T-helper 2 cell (primary cell): ENCODE measurements at places on chromosomes 5 and 9.
A peak's percentile ranks its signal among the peaks of the same experiment; 100 is the strongest.

DNA sequence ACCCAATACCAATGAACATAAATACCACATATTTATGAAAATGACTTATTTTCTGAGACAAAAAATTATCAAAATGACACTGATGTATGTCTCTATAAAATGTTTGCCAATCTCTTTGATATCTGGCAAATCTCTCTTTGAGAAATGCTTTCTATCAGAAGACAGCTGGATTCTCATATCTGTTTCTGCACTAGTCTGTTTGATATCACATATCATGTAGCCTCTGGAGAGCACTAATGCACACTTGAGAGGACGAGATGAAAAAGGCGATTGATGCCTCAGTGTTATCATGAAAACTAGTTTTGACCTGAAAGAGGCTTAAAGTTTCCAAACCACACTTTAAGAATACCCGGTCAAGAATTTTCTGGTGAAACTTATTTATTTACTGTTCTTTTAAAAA, 29.1 kb upstream of the ANKRD55 start:
- DNase-seq: no peak

GRCh38 chr5:171633776-171634470, 151.7 kb upstream of the SMIM23 start:
- no peak for DNase-seq

- DNase-seq: no peak
Observed at GRCh38 chr5:125837866-125838265, 585.3 kb upstream of the GRAMD2B start.

- no peak for DNase-seq
Observed at GRCh38 chr5:10862085-10862484, 101.1 kb upstream of the DAP start.

DNA sequence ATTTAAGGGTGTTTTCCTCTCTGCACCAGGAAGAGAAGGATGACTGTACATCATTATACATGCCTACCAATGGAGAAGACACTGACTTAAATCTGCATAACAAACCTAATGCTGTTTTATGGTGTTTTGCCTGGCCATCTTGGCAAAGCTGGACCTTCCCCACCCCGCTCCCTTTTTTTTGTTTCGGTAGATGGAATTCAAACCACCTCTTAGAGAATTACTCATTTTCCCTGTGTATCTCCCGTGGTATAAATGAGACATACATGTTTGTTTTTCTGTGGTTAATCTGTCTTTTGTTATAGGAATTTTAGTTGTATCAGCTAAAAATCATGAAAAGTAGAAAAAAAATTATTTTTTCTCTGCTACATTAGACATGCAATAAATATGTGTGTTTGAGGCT, 28.8 kb downstream of the IL12B start:
- no peak for DNase-seq

DNA sequence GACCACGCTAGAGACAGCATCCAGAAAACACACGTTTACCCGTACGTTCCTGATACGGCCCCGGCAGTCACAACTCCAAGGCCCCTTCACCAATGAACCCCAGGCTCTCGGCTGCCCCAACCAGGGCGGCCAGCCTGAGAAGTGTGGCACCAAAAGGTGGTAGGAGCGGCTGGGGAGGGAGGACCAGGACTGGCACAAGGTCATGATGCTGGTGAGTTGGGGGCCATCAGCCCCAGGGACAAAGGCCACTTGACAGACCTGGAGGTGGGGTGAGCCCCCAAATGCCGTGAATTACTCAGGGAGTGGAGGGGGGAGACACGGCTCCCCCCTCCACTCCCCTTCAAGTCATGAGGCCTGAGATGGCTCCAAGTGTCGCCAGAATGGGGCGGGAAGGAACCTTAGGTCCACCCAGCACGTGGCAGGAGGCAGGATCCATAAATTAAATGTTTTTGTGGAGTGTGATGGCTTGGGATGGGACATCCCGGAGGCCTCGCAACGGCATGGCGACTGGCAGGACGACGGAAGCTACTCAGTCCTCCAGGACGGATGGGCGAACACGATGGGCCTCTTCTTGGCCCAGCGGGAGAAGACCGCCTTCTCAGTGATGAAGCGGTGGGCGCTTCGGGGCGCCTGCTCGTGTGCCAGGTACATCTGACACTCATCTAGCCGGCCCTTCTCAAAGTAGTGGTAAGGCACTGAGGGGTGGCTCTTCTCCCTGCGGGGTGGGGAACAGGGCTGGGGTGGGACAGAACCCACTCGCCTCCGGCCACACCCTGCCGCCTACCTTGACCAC, 8.7 kb upstream of the ST6GALNAC6 start:
- DNase-seq: no peak

GRCh38 chr5:179126506-179126991, 66.4 kb downstream of the ZNF354C start:
- no peak for DNase-seq

- peak; percentile 40 for DNase-seq
Observed at GRCh38 chr5:181241393-181241975, 2.2 kb downstream of the RACK1 start.

GRCh38 chr9:75333624-75334023, 245.3 kb downstream of the OSTF1 start:
- DNase-seq: no peak

DNA sequence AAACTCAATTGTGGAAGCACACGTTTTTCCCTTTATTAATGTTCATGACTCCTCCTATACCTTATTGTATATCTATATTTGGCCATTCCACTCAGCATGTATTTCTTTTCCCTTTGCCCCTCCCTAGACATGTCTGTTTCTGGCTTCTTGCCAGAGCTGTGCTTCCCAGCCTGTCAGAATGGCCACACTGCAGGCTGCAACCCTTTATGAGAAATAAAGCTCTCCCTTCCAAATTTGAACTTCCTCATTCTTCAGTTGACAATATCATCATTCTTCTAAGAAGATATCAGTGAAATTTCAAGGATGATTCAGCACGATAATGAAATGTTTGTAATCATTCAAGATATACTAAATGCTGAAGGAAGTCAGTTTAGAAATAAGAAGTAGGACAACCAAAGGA, 107.6 kb upstream of the PRSS3 start:
- no peak for DNase-seq
